Activated CD4-positive, alpha-beta memory T cell treated with anti-CD3 and anti-CD28 coated beads for 36 hours (primary cell): ENCODE measurements at places on chromosomes 4 and X.

DNA sequence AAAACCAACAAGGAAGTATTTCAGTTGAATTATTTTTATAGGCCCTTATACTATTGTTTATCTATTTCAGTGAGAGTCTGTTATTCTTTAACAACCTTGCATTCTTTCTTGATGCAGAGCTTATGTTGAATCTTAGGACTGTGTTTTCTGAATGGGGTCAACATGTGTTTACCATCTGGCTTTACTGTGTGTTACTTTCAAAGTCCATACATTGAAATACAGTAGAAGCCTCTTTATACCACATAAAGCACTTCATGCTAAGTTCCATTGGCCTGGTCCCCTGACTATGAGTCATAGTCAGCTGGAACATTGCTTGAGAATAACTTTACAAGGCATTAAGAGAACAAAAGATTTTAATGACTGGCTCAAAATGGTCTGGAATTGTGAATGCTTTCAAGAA lies 152.6 kb downstream of the GASK1B start:
- DNase-seq, result no peak

DNA sequence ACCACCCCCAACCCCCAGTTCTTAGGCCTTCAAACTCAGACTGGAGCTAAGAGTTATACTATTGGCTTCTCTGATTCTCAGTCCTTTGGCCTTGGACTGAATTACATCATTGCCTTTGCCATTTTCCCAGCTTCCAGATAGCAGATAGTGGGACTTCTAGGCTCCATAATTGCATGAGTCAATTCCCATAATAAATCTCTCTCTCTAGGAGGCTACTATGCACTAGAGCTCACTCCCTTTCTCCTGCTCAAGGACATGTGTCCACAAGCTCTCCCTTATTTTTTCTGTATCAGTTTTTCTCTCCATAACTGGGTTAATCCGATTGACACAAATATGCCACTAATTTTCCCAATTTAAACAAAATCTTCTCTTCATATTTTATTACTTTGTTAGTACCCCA lies 103.4 kb downstream of the REELD1 start:
- no peak for DNase-seq

DNA sequence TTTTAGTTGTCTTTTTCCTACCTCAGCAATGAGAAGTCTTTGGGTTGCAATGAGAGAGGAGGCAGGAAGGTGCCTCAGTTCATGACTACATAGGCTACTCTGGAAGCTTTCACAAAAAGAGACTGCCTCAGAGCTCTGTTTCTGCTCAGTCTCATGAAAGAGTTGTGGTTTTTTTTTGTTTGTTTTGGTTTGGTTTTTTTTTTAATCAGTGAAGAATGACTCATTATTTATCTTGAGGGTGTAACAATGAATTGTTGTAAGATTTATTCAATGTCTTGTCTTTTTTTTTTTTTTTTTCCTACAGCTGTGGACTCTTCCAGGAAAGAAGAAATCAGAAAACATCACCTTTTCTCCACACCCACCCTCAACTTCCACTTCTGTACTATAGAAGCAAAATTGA lies 67.5 kb upstream of the CXCL13 start:
- peak; percentile 12 for DNase-seq

- no peak for DNase-seq
These were observed 116.4 kb upstream of the BEND4 start for GRCh38 chr4:42268824-42269223.

- no peak for DNase-seq
These were observed 1016.7 kb upstream of the LCORL start for GRCh38 chr4:19038231-19038630.

DNA sequence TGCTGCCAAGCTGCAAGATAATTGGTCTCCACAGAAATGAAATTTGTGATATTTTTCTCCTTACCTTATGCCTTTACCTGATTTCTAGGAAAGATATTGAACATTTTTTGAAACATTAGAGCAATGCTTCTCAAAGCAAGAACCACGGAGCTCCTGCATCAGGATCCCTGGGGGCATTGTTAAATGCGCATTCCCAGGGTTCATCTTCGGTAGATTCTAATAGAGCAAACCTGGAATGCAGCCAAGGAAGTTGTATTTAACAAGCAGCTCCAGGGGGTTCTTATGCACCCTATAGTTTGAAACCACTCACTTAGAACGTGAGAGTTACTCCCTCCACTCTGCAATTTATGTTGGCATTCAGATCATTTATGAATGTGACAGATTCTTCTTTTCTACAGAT lies 126.2 kb downstream of the SLC39A8 start:
- DNase-seq, result no peak
